A549 (cell line): ENCODE measurements at places on chromosomes 4 and X. TPM values are rescaled to one million over a fixed set of nuclear protein-coding genes. Genes with fewer than 3 reads are reported as not detected.

The TCEAL7 gene
- polyA plus RNA-seq, result not detected in 3 replicates

The ANTXR2 gene
- 1.8 to 2.3 TPM (median 2.0 TPM) in 3 replicates for polyA plus RNA-seq

The HSFX4 gene
- polyA plus RNA-seq, result not detected in 3 replicates

The SLC34A2 gene
- polyA plus RNA-seq, result 0.01 to 0.03 TPM in 2 of 3 replicates, not detected in the other

The SERPINA7 gene
- polyA plus RNA-seq, result not detected in 3 replicates

The GPR34 gene
- polyA plus RNA-seq, result 0.09 TPM in 2 of 3 replicates, not detected in the other

The MAP9 gene
- 8.2 to 8.8 TPM (median 8.7 TPM) in 3 replicates for polyA plus RNA-seq

The PDCL2 gene
- polyA plus RNA-seq, result not detected in 3 replicates

The RNF212 gene
- polyA plus RNA-seq, result 2.1 to 3.9 TPM (median 3.0 TPM) in 3 replicates

The CLDN34 gene
- polyA plus RNA-seq, result not detected in 3 replicates

DNA sequence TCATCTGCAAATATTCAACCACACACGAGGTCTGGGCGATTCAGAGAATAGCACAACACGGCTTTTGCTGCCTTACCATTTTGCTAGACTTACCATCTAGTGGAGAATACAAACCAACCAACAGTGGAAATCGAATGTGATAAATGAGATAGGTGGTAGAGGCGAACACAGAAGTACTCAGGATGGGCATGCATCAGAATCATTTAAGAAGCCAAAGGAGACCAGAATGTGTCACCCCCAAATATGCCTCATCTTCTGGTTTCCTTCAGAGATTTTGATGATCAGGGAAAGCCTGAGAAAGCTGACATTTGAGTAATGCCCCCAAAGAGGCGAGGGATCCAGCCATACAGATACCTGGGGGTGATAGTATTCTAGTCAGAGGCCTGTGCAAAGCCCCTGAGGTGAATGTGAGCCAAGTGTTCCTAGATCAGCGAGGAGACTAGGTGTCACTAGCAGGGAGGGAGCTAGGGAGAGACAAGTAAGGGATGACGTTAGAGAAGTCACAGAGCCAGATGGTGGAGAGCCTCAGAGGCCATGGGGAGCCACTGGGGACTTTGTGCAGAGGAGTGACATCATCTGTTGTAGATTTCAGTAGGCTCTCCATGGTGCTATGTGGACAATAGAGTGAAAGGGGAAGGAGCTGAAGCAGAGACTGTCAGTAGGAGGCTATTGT is 1.7 kb downstream of the MTMR1 start:
- DNase-seq, result no peak

DNA sequence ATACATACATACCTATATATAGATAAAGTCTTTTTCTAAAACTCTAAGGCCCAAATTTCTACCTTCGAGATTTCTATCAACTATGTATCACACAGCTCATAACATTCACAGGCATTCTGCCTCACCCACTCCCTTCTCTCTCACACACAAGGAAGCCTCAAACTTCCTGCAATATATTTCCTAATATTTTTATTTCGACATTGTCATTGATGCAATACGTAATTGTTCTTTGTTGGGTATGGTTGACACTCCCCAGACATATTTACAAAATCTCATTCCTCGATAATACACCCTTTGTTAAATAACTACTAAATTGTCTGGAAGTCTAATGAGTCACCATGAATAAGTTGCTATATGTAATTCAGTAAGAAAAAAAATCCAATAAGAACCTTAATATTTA is 143.5 kb downstream of the HNRNPD start:
- DNase-seq, result no peak

GRCh38 chr4:1651609-1652008 is 32.5 kb downstream of the FAM53A start:
- no peak for DNase-seq

DNA sequence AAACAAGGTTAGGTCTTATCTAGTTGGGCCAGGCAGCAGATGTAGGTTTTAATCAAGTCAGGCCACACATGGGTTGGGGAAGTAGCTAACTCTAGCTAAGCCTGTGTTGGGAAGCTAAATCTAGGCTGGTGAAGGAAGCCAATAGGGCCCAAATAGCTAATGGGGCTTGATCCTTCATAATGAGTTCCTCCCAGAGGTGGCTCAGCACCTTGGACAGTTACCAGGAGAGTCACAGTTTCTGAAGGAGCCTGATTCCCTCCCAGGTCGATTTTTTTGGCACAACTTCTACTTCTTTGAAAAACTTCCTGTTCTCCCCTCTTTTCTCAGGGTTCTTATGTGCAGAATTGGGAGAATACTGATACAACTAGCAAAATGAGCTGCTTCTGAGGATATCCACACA is 242.5 kb upstream of the PRPS2 start:
- DNase-seq, result no peak

- DNase-seq, result no peak
These were observed 259.8 kb downstream of the CHIC1 start for GRCh38 chrX:73822775-73823174.

- no peak for DNase-seq
These were observed 184.8 kb downstream of the AMELX start for GRCh38 chrX:11478026-11478425.
